Right renal pelvis (tissue), 4 donors: ENCODE measurements at places on chromosomes 6 and 20. TPM values are rescaled to one million over a fixed set of nuclear protein-coding genes. Genes with fewer than 3 reads are reported as not detected.

DNA sequence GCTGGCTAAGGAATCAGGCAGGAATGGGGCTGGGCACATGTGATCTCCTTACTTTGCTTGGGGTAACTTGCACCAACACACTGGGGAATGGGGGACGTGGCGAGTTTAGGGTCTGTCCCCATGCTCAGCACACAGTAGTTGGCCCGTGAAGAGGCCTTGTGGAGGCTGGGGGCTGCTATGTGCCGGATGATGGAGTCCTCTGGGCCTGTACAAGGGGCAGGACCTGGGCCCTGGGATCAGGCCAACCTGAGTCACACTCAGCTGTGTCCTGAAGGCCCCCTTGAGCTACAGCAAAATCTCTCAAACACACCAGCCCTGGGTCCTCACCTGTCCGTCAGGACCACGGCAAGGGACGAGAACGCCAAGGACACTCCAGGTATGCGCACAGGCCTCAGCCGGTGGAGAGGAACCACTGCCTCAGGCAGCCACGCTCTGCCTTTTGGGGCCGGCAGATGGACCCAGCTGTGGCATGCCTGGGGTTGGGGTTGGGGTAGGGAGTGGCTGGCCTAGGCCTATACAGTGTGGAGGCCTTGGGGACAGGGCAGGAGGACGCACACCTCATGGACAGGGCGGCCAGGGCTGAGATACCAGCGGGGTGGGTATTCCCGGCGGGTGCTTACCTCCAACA is 11.1 kb downstream of the UCKL1 start:
- no peak for DNase-seq

DNA sequence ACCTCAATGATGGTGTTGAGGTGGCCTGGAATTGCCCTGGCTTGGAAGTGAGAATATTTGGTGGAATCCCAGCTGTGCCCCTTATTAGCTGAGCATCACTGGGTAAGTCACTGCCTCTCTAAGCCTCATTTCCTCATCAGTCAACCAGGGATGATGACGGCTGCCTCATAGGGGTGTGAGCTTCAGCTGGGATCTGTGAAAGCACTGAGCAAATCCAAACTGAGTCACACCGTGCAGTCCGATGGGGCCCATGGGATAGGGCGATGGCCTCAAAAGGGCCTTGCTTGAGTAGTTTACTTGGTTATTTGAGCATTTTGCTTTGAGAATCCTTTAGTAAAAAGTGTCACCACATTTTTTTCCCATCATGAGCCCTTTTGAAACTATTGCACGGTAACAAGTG is 1.1 kb downstream of the SLC22A1 start:
- no peak for DNase-seq

DNA sequence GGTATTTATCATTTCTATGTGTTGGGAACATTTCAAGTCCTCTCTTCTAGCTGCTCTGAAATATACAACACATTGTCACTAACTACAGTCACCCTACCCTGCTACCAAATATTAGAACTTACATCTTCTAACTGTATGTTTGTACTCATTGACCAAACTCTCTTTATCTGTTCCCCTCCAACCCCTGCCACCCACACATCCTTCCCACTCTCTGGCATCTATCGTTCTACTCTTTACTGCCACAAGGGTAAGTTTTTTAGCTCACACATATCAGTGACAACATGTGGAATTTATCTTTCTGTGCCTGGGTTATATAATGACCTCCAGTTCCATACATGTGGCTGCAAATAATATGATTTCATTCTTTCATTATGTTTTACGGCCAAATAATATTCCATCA is 171.9 kb downstream of the GMDS start:
- DNase-seq, result no peak

GRCh38 chr6:139882977-139883728 is 508.7 kb upstream of the CITED2 start:
- DNase-seq, result no peak

- DNase-seq, result no peak
Observed at GRCh38 chr6:135145063-135145800, 35.9 kb upstream of the MYB start.

The TJAP1 gene
- polyA plus RNA-seq, result 32.7 TPM

The CST4 gene
- not detected for polyA plus RNA-seq

The STX7 gene
- 89.4 TPM for polyA plus RNA-seq
